ENCODE measurements at places on chromosomes 3 and 15.

- peak; percentile 79 for DNase-seq
These were observed 98.0 kb upstream of the TLE3 start for GRCh38 chr15:70195587-70196305.

GRCh38 chr3:197339841-197340520 lies 41.6 kb upstream of the DLG1 start:
- peak; percentile 68 for DNase-seq

DNA sequence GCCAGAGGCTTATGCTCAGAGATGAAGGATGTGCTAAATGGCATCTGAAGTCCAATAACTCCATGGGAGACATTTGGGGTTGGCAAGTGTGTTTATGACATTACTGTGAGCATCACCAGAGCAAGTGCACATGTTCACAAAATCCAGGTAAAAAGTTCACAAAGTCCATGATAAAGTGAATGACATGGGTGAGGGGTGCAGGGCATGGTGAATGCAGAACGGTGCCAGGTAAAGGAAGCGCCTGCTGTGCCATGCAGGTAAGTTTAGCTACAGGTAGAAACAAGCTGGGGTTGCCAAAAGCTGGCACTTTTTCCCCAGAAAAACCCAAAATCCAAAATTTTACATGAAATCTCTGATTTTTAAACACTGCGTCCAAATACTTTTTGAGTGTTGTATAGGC lies 268.2 kb downstream of the ABHD5 start:
- DNase-seq: no peak

DNA sequence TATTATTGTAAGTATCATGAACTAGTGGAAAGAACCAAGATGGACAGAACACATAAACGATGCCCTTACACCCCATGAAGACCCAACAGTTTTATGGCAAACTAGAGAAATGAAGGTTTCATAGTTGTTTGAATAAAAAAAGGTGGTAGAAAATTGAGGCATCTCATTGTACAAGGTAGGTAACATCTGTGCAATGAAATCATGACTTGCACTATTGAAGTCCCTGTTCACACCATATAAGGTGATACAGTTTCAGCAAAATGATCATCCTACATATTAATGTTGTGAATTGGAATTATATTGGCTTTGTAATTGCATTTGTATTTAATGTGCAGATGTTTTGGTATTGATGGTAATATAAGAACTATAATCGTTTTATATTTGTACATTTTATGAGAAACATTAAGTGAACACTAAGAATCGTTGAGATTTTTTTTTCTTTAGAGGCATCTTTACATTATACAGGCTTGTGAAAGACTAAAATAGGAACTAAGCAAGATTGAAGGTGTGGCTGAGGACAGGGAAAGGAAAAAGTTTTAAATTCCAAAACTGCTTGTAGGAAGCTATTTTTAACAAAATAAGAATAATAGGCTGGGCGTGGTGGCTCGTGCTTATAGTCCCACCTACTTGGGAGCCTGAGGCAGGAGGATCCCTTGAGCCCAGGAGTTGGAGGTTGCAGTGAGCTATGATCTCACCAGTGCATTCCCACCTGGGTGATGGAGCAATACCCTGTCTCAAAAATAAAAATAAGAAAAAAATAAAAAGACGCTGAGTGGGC lies 48.5 kb downstream of the CGNL1 start:
- no peak for DNase-seq

DNA sequence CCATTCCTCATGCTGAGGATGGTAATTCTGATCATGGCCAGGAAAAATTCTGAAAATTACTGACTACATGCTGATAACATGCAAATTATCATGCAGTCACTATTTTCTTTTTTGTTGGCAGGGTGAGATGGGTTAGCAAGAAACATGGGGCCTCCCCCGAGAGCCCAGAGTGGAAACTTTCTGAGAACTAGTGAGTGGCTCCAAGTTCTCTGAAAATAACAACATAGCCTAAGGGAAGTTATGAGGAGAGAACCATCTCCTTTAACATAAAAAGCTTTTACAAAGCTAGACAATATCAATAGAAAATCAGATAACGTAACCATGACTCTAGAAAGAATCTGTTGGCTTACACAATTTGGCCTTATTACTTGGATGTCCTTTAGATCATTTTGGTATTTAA lies 254.2 kb downstream of the PLOD2 start:
- no peak for DNase-seq
